ENCODE measurements at places on chromosomes 1 and 21. TPM values are rescaled to one million over a fixed set of nuclear protein-coding genes. Genes with fewer than 3 reads are reported as not detected.

- no peak for DNase-seq
Observed at GRCh38 chr1:60697204-60697994, 385.0 kb upstream of the NFIA start.

DNA sequence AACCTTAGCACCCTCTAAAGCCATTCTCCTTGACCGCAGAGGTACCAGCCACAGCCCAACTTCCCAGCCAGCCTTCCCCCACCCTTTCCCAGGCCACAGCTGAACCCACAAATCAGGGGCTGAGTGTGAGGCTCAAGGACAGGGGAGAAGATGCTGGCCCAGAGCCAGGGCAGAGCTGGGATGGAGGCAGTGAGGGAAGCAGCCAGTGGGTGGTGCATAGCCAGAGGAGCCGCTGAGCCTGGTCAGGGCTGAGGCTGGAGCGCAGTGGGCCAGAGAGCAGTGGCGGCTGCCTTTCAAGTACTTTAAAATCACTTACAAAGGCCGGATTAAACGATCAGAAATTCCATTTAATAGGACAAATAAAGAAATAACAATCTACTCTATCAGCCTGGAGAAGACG is 36.3 kb downstream of the DMAP1 start:
- no peak for DNase-seq

DNA sequence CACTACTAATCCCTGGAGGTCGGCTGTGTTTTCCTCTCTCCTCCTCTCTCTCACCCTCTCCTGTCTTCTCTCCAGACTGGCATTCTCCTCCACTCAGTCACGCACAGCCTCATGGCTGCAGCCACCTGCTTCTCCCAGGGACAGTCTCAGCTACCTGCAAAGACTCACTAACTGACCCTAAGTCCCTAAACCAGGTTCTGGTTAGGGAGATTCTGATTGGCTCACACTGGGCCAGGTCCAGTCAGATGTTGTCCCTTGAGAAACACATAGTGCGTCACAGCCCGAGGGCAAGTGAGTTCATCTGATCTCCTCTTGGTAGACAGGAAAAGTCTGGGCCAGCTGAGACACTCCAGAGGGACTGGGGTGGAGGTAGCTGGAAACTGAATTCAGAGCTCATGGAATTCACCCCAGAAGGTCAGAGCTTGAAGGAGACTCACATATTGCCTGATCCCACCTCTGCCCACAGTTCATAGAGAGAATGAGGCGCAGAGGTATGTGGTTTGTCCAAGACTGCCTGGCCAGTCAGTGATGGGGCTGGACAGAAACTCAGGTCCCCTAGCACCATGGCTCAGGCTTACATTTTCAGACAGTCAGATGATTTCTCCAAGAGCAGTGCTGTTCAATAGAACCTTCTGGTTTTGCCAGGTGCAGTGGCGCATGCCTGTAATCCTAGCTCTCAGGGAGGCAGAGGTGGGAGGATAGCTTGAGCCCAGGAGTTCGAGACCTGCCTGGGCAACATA is 40.4 kb upstream of the RPL11 start:
- DNase-seq, result no peak

- no peak for DNase-seq
Observed at GRCh38 chr21:36713746-36714145, 14.8 kb downstream of the SIM2 start.

DNA sequence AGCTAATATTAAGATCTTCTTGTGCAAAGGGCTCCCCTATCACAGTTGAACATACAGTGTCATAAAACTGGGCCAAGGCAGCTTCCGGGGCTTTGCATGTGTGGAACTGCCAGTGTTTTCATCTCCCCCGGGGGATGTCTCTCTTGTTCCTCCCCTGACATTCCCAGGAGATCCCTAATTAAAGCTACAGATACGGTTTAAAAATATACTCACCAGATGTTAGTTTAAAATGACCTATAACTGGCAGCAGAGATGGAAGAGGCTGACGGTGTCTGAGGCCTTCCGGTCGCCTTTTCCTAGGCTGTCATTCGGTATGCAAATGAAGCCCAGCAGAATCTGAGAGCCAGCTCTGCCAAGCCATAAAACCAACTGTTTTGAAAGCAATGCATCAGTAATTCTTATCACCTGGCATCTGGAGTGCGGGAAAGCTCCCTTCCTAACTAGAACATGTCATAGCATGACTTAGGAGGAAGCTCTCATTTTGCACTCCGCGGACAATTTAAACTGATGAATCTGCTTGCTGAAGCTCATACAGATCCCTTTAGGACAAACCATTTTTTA is 436.5 kb upstream of the VAMP3 start:
- no peak for DNase-seq

- DNase-seq, result no peak
Observed at GRCh38 chr1:61285371-61285885, 203.1 kb downstream of the NFIA start.

DNA sequence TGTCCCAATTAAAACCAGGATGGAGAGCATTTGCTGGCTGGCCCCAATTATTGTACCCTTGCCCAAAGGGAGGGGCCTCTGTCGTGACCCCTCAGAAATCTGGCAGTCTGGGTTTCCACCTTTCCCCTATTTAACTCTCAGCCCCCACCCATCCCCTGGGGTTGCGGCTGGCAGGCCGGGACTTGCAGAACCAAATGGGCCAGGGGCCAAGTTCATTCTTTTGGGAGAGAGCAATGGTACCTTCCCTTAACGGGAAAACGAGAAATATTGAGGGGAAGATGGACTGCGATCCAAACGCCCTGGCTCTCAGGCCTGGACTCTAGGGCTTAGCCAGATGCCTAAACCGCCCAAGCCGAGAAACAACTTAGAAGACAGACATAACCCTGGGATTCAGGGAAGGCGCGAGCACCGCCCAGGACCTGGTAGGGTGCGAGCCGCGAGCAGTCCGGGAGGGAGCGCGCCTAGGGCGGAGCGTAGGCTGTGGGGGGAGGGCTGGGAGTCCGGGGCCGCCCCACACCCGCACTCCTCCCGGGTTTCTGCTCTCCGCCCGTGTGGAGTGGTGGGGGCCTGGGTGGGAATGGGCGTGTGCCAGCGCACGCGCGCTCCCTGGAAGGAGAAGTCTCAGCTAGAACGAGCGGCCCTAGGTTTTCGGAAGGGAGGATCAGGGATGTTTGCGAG is at the start of gene SLC27A3:
SLC27A3 (plus strand) TSS at position 628 of the 678 bp plus-strand sequence. CDS start 91 bp downstream, outside the sequence.
- peak; percentile 86 for DNase-seq

DNA sequence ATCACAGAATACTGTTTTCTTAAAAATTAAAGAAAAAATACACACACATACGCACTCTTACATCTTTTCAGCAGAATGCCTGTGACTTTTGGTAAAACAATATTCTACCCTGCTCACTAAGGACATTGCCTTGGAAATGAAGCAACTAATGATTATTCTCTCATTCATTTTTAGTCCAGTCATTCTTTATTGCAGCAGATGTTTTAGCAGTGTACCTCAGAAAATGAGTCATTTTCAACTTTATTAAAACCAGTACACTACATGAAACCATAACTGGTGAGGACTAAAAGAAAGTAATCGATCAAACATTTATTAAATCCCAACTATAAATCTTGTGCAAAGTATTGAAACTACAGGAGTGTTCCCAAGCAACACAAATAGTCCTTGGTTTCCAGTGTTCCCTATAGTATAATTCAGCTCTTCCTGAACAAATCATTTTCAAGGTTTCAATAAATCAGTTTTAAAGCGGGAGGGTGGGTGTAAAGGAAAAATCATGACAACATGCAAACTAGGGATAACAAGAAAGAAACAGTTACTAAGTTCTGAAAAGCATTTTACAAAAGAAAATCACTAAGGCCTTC is 114.2 kb downstream of the ADGRL4 start:
- no peak for DNase-seq

DNA sequence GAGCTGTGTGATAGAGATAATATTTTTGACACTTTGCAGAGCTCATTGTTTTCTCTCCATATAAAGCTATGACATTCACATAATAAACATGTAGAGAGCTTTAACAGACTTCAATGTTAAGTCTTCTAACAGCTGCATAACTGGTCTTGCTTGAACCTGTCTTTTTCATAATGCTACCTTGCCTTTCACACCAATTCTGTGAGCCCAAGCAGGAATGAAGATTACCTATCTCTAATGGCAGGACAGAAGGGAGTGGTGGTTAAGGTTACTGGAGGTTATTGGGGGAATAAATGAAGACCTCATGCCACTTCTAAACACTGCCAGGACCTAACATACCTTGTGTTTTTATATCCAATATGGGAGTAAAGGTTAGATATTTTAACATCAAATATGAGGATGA is 2.3 kb upstream of the CD55 start:
- no peak for DNase-seq

GRCh38 chr1:92707709-92708108 is 77.2 kb downstream of the EVI5 start:
- no peak for DNase-seq

DNA sequence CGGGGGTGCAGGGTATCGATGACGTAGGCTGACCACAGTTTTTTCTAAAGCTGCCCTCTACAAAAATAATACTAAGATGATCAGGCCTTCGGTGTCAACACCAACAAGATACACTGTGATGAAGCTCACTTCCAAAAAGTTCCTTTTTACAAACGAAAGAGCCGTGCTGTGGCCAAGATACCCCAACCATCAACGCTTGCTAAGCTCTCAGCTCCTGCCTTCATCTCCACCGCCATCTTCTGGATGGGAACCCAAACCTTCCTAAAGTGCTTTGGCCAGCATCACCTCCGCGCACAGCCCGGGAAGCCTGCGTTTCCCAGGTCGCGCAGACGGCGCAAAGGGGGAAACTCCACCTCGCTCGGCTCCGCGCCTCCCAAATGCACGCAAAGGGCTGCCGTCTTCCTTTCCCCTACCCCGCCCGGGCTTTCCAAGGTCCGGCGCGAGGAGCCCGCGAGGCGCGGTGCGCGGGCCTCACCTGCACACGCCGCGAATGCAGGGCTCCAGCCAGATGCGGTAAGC is 541 bp downstream of the USP48 start:
- DNase-seq, result no peak

DNA sequence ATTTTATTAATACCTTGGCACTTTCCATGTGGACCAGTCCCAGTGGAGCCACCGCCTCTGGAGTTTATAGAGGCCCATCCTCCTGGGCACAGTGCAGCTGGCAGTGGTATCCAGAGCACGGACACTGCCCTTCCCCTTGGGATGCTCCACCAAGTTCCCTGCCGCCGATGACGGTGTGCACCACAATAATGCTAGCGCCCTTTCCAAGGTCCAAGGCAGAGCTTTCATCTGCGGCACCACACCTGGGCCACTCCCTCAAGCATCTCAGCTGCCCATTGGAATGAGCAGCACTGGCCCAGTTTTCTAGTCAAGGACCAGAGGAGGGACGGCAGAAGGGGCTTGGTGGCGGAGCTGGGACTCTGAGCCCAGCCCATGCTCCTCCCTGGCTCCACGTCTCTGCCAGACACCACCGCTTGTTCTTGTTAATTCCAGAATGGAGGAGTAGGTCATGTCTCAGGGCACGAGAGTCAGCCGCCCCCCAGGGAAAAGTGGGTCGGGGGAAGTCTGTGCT is 24.5 kb downstream of the SIM2 start:
- no peak for DNase-seq

GRCh38 chr1:30186586-30186985 is 536.8 kb downstream of the MATN1 start:
- no peak for DNase-seq

DNA sequence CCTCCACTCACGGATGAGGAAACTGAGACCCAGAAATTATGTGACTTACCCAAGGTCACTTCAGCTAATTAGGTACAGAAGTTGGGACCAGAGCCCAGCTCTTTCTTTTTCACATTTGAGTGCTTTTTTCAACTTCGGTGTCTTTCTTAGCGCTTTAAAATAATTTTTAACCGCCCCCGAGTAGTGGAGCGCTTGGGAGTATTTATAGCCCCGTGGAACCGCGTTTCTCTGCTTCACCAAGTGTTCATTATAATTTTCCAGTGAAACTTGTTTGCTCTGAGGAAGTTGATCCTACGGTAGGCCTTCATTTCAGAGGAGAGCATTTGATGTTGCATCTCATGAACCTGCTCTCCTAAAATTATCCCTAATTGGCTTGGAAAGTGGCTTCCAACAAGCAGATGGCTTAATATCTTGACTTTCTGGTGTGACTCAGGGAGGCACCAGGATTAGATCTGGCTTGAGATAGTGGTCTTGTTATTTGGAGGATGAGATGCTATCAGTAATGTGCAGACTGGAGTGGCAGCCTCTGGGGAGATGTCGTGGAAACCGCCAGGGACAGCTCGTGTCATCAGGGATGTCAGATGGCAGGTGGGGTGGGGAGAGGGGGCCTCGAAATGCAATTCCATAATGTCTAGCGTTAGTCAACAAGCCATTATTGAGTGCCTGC is 321.3 kb downstream of the CAMTA1 start:
- DNase-seq, result no peak

GRCh38 chr21:39863111-39863510 is 4.1 kb upstream of the PCP4 start:
- peak; percentile 38 for DNase-seq

DNA sequence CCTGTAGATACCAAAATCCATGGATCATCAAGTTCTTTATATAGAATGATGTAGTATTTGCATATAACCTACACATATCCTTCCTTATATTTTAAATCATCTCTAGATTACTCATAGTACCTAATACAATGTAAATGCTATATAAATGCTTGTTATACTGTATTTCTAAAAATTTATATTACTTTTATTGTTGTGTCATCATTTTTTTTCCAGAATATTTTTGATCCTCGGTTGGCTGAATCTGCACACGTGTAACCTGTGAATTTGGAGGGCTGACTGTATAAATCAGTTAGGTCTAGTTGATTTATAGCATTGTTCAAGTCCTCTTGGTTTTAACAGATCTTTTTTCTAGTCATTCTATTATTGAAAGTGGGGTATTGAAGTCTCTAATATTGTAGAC is 23.3 kb downstream of the OBSCN start:
- DNase-seq, result no peak

GRCh38 chr1:59410457-59410856 is 113.6 kb downstream of the FGGY start:
- DNase-seq, result no peak

DNA sequence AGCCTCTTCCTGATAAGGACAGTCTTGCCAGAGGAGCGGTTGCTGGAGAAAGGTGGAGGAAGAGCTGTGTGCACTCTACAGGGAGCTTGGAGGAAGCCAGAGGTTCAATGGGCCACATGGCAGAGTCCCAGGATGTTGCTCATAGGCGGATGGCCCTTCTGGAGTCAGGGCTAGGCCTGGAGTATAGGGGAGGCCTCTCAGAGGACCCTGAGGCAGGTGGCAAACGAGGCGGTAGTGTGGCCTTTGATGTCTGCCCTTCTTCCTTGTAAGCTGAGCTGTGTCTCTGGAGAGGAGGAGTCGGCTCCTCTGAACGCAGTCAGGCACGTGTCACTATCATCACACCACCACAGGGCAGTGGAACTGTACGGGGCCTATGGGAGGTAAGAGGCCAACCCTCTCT is 8.6 kb downstream of the PKP1 start:
- no peak for DNase-seq

- no peak for DNase-seq
Observed at GRCh38 chr1:241592273-241592958, 47.8 kb downstream of the CHML start.

- no peak for DNase-seq
Observed at GRCh38 chr1:213737398-213738035, 250.3 kb upstream of the PROX1 start.

Gene OR2T2
- total RNA-seq, result not detected

Gene LRRC38
- not detected for total RNA-seq

Gene RIMKLA
- total RNA-seq, result 13.3 TPM

Gene TTC39A
- 95.1 TPM for total RNA-seq

Gene PTGFR
- total RNA-seq, result 2.1 TPM

Gene CELA2A
- not detected for total RNA-seq

Gene SLC45A3
- 19.0 TPM for total RNA-seq

Gene AKR7A3
- total RNA-seq, result 97.8 TPM

Gene EPHB2
- total RNA-seq, result 76.7 TPM

All from mucosa of descending colon (tissue), 3 donors.